HFF-Myc (cell line): ENCODE measurements at places on chromosomes 2 and 18.

DNA sequence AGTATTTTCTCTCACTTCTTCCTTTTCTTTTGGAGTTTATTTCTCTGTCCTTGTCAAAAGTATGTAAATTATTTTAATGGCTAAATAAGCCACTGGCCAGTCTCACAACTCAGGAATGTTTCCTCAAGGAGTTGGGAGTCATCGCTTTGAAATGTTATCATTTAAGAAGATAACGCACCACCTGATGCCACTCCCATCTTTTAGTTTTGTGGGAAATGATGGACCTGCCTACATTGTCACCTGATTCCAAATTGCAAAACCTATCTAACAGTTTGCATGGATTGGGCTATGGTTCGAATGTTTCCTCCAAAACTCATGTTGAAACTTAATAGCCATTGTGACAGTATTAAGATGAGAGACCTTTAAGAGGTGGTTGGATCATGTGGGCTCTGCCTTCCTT, 32.4 kb upstream of the PPM1B start:
- DNase-seq, result no peak

DNA sequence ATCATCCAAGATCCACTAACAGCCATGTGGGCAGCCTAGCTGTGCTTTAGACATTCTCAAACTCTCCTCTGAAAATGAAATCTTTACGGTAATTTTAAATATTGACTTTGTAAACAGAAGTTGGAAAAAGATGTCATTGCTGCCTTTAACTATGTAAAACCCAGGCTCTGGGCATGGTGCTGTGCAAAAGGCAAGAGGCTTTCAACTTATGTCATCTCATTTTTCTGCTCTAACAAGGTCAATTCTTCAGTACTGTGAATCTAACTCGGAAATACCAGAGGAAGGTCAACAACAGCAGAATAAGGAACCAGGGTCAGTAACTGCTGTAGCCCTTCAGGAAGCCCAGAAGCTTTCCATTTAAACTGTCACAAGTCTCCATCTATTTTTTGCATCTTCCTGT, 37.0 kb upstream of the MPP4 start:
- DNase-seq, result no peak

DNA sequence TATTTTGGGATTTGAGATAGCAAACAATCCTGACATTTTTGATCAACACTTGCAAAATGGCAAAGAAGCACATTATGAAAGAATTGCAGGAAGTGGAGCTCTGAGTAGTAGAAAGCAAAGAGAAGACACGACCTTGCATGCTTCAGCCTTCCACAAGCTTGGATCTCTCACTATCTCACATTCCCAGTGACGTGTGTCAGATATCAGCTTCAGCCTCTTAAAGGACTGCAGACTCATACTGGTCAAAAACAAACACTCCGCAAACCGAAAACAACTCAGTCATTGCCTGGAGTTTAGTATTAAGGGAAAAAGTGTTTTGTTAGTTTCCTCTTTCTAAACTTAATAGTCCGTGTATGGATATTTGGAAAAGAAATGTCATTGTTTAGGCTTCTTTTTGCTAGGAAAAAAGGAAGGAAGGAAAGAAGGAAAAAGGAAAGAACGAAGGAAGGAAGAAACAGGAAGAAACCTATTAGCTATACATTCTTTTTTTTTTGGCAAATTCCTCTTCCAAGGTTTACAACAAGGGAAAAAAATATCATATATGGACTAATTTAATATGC, 32.6 kb upstream of the SLC40A1 start:
- peak; percentile 21 for DNase-seq

- no peak for DNase-seq
Observed at GRCh38 chr2:237714690-237715458, 83.7 kb upstream of the RBM44 start.

DNA sequence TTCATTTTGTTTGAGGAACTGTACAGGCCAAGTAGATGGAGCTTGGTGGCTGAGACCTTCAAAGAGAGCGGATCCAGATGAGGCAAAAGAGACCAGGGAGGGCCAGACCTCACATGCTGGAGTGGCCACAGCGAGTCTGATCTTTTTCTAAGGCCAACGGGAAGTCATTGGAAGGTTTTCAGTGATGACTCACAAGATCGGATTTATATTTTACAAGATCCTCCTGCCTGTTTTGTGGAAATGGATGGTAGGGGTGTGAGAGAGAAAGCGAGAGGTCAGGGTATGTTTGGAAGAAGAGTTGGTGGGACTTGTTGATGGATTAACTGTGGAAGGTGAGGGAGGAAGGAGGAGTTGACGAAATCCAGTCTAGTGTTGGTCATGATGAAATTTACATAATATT, 44.6 kb upstream of the TUBA3D start:
- DNase-seq, result peak; percentile 2

DNA sequence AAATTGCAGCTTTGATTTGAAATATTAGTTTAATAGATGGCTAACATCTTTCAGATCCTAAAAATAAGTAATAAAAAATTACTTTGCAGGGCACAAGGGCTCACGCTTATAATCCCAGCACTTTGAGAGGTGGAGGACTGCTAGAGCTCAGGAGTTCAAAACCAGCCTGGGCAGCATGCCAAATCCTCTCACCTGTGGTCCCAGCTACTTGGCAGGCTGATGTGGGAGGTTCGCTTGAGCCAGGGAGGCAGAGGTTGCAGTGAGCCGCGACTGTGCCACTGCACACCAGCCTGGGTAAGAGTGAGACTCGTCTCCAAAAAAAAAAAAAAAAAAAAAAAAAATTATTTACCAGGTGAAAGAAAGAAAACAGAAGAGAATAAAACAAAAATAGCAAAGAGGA, 449.8 kb downstream of the NRXN1 start:
- no peak for DNase-seq

- no peak for DNase-seq
Observed at GRCh38 chr2:216758256-216759155, 63.2 kb upstream of the IGFBP5 start.
